D341Med (cell line): ENCODE measurements at places on chromosomes 1 and 21.
A peak's percentile ranks its signal among the peaks of the same experiment; 100 is the strongest.

GRCh38 chr1:23407016-23407630, 17.4 kb downstream of the TCEA3 start:
- DNase-seq = no peak

DNA sequence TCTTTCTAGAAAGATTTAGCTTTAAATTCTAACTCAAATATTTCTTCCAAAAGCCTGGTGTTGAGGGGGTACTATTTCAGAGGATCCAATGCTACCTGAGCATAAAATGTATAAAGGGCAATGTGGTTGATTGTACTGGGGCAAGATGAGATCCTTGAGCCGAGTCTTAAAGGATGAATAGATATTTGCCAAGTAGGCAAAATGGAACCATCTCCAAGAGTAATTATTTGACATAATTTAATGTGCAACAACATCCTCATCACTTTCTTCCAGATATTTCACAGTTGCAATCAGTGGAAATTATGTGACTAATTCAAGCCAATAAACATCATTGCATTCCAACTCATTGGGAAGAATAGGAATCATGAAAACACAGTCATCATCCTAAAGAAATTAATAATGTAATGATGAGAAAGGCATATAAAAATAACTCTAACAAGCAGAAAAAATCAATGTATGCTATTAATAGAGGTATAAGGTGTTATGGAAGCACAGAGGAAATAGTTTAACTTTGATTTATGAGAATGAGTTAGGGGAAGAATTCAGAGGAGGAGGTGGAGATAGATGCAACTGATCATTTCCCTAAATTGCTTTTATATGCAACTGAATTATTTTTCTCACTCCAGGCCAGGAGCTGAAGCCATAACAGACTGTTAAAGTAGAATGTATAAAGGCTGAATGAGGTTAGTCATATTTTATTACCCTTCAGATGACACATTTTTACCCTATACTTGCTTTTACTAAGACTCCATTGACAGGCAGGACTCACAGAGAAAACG, 30.0 kb upstream of the RGS4 start:
- DNase-seq = no peak

DNA sequence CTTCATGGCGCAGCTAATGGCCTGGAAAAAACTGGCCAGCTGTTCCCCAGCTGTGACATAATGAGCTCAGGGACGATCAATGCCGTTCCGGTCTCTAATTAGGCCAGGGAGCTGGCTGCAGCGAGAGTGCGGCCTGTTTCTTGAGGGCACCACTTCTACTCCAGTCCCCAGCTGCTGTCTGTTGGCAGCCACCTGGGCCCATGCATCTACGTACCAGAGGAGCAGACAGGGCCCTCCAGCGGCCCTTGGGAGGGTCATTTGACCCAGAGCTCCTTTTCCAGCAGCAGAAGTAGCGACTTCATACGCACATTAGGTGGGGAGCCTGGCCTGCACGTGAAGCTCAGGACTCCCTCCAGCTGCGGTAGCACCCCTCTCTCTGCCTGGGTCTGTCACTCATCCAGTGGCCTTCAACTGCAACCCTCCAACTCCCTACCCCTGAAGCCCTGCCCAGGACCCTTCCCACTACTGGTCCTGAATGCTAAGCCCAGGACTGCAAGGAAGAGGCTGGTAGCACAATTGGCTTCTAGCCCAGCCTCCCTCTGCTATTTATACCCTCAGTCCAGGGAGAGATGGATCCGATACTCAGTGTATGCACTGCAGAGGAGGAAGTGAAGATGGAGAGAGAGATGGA, 9.1 kb upstream of the GPR61 start:
- DNase-seq = no peak

DNA sequence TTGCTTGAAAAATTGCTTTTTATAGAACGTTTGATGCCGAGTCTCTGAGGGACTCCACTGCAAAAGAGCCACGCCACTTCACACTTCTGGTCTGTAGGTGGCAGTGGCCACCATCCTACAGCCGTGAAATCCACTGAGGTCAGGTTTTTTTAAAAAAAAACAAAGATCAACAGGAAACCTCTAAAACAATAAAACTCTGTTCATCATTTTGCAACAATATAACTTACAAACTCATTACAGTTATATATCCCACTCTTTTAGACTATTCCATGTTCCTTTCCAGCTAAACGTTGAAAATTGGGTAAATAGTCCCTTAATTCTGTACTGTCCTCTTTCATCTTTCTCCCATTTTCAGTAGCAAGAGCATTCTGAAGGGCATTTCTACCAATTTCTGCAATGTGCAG, 64.6 kb upstream of the FMN2 start:
- DNase-seq = peak; percentile 80

GRCh38 chr1:200510228-200510623, 100.4 kb upstream of the ZNF281 start:
- peak; percentile 83 for DNase-seq

DNA sequence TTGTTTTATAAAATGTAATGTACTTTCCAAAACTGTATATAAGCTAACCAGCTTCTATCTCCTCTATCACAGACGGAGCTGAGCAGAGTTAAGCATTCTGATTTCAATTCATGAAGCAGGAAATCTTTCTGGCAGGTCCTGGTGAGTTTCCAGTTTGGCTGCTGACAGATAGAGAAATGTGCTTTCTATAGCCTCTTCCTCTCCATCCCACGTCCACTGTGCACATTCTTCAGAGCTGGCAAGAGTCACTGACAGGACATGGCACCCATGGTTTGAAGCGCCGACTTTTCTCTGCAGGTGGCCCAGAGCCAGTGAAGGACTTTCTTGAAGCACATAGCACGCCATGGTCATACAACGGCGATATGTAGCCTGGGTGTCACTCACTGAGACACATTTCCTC, 52.3 kb upstream of the POU2F1 start:
- no peak for DNase-seq

GRCh38 chr1:168976267-168976666, 130.2 kb upstream of the ATP1B1 start:
- no peak for DNase-seq

GRCh38 chr21:33113131-33113530, 43.2 kb downstream of the OLIG1 start:
- no peak for DNase-seq

DNA sequence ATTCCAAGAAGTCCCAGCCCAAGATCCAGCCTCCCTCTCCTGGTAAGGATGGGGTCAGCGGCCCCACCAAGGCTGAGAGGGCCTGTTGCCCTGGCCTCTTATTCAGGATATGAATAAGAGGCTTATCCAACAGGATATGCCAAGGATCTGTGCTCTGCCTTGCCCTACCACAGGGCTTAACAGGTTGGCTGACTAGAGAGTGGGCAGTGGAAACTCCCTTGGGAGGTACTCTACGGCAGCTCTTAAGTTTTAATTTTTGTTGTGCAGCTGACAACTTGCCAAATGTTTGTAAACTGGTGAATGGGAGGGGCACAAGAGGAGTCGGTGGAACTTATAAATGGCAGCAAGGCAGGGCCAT, 16.5 kb upstream of the PIGV start:
- DNase-seq = peak; percentile 75

- DNase-seq = no peak
Measured at GRCh38 chr1:239733995-239734394, 347.6 kb downstream of the CHRM3 start.

DNA sequence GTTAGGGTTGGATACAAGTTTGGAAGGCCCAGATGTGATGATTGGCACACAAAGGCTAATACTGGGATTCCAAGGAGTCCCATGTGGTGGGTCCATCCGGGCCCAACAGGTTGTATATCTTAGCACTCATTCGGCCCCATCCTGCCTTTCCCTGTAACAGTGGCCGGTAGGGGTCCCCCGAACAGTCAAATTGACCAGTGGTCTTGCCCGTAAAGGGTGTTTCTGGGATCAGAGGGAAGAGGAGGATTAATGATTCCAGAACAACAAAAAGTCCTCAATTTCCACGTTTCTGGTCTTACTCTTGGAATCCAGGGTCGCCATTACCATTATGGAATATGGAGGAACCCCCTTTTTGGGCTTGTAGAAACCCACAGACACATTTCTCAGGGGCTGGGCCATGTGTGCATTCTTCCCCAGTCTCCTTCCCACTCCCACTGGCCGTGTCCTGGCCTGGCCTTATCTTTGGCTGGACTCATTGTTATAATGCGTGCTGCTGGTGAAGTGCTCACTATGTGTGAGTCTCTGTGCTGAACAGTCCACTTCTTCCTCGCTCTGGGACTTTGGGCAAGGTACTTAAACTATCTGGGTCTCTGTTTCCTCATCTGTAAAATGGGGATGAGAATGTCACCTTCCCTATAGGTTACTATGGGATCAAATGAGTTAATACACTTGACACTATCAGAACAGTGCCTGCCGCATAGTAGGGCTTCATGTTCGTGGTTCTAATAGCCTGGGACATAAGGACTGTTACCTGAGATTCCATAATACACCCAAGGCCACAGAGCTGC, 161.8 kb downstream of the DYRK1A start:
- no peak for DNase-seq

- DNase-seq = no peak
Measured at GRCh38 chr1:203612932-203613682, 13.5 kb upstream of the ATP2B4 start.

GRCh38 chr1:223175032-223175431, 32.0 kb upstream of the TLR5 start:
- DNase-seq = no peak
